ENCODE measurements at places on chromosomes 6 and 20. TPM values are rescaled to one million over a fixed set of nuclear protein-coding genes. Genes with fewer than 3 reads are reported as not detected.

GRCh38 chr6:158321960-158322359 lies 9.7 kb downstream of the TULP4 start:
- DNase-seq = no peak

Gene RNF217
- total RNA-seq = 2.1 TPM

DNA sequence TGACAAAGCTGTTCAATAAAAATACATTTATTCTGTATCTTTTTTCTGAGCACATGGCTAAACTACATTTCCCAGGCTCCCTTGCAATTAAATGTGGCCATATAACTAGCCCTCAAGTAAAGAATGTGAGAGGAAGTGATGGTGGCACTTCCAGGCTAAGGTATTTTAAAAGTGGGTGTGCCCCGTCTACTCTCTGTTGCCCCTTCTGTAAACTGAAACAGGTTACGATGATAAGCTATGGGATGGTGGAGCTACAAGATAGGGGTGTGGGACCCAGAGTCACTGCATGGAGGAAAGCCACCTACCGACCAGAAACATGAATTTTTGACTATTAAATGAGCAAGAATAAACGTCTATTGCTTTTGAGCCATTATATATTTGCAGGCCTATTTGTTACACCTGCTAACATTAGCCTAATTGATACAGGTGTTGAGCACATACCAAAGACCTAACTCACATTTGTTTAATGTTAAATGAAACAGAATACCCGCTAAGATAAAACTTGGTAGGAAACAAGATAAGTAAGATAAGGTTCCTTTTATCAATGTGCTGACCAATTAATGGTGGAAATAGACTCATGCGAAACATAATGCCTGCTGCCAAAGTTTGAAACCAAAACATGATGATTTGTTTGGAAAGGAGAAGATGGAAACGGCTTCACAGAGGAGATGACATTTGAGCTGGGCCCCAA lies 3.1 kb downstream of the FYN start:
- DNase-seq = no peak

DNA sequence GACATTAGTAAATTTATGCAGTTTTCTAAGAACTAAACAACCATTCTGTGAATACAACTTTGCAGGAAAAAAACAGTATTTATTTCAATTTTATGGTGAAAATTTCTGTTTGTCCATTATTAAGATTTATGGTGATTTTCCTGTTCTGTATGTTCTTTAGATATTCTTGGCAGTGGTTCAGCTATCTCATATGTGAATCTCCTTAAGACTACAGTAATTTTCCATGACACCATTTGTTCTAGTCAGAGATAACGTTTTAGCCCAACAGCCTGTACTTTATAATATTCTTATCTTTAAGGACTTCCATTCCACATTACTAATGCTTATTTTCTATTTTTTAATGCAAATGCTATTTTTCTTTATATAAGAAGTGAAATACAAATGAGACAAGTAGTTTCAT lies 504.0 kb downstream of the RFPL4B start:
- DNase-seq = no peak

Gene TRIM27
- 63.1 TPM for total RNA-seq

DNA sequence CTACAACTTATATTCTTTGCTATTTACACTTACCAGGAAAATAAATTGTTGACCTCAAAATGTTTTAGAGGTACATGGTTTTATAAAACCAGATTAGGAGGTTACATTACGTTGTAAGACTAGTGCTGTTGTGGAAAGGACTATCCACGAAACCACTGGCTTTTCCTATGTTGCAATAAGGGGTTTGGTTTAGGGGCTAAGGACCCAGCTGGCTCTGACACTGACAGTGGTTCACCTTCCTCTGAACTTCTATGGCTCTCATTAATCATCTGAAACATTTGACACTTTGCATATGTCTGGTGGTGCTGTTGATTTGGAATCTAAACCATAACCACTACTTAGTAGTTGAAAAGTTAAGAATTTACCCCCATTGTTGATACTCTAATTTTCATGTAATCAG lies 186.7 kb downstream of the NKAIN2 start:
- no peak for DNase-seq

DNA sequence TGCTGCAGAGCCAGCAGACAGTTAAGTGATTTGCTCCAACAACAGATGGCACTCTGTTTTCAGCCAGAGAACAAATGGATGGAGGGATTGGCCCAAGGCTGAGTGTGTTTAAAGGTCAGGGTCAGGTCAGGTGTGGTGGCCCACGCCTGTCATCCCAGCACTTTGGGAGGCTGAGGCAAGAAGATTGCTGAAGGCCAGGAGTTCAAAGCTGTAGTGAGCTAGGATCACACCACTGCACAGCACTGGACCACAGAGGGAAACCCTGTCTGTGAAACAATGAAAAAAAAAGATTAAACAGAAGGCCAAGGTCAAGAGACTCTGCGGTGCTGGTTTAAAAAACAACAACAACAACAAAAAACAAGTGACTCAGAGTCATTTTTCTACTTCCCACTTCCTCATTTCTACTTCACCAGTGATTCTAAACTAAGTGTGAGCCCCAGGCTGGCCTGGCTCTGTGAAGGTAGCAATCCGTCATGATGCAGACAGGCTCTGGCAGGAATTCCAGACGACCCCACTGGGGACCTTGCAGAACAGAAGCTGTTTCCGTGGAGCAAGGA lies 42.5 kb upstream of the ARMC2 start:
- no peak for DNase-seq

DNA sequence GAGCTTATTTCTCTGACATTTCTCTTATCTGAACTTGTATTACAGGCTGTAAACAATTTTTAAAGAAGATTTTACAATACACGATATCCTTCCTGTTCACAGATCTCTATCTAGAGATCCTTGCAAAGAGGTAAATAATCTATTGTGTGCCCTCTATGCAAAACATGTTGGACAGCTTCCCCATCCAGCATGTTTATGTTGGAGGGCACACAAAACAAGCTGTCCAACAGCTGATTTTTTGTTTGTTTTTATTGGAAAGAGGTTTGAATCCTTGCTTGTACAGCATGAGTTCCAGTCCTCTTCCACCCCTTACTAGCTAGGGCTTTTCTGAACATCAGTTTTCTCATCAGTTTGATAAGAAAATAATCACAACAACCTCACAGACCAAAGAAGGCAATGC lies 62.3 kb upstream of the SYNDIG1 start:
- no peak for DNase-seq

DNA sequence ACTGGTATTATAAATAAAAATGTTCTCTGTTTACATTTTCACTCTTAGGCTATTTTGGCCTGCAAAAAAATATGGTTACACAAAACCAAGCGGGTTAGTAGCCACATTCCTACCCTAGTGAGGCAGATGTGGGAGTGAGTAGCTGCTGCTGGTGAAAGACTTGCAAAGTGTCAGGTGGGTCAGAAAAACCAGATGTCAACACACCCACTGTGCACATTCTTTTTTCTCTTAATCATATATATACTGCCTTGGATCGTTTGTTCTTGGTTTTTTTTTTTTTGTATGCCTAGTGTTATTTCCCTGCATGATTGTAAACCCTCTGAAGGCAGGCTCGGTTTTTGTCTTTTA lies 68.0 kb upstream of the TFB1M start:
- no peak for DNase-seq

Gene EFCAB8
- total RNA-seq = 0.94 TPM

DNA sequence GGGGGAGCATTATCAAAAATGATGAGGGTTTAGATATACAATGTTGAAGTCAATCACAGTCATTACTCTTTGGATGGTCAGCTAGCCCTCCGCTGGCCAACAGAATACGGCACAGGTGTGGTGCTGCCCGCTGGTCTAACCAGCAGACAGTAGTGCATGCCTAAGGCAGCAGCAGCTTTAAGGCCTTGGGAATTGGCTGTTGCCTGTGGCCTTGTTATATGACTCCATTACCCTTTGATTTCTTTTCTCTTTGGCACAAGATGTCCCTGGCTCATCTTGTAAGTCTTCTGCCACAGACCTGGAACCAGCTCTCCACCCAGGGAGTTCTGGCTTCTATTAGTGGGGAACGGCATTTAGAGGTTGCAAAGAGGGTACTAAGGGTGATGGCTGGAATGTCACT lies 110.2 kb downstream of the WDR27 start:
- DNase-seq = no peak

DNA sequence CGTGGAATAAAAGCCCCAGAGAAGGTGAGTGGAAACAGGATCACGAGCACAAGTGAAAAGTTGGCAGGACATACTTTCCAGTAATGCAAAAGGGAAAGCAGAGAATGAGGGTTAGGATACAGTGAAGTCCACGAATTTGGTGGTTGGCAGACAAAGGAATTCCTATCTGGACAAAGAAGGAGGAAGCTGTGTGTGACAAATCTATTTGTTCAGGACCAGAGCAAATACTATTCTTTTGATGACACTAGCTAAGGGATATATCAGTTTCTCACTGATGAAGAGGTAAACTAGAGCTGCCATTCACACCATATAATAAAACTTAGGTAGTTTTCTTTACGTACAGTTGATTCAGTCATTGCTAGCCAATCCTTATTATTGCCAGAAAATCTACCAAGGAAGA lies 156.8 kb upstream of the GRIK2 start:
- no peak for DNase-seq

Gene ADA
- 103 TPM for total RNA-seq

Gene HLA-DOA
- total RNA-seq = 1.5 TPM

Gene KIAA1755
- not detected for total RNA-seq

DNA sequence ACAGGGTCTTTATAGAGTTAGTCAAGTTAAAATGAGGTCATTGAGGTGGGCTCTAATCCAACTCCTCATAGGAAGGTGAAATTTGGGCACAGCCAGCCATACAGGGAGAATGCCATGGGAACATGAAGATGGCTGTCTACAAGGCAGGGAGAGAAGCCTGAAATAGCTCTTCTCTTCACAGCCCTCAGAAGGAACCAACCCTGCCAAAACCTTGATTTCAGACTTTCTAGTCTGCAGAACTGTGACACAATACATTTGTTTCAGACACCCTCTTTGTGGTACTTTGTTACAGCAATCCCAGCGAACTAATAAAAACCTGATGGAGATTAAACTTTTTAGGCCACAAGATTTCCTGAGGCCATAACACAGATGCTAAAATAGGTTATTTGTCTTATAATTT lies 43.1 kb upstream of the HECA start:
- no peak for DNase-seq

DNA sequence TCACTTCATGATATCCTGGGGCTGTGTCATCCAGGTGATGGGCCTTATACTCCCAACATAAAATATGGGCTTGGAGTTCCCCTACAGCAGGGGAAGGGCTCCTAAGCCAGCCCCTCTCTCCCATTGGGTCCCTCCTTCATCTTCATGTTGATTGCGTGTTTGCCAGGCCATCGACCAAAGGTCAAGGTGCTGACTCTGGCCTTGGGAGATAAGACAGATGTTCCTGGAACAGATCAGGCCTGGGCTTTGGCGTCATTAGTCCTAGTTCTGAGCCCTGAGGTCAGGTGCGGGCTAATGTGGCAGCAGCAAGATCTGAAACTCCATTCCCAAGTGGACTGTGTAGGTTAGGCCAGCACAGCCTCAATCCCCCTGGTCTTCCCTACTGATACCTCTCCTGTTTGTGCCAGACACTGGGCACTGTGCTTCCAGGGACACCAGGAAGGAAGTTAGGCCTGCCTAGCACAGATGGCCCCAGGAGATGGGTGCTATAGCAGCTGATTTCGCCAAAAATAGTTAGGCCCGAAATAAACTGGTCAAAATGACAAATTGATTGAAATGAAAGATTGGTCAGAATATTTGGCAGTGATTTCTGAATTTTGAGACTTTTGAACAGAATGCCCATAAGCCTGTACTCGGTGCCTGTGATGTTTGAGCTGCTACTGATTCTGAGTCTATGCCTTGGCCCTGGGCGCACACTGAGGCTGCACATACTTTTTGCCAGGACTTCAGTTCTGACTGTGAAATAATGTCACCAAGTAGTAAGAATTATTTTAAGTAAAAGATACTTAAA lies 28.8 kb downstream of the EPB41L1 start:
- DNase-seq = no peak

GRCh38 chr20:46359233-46359751 lies 47.1 kb downstream of the ELMO2 start:
- no peak for DNase-seq

GRCh38 chr20:43198607-43199006 lies 8.9 kb upstream of the PTPRT start:
- no peak for DNase-seq

DNA sequence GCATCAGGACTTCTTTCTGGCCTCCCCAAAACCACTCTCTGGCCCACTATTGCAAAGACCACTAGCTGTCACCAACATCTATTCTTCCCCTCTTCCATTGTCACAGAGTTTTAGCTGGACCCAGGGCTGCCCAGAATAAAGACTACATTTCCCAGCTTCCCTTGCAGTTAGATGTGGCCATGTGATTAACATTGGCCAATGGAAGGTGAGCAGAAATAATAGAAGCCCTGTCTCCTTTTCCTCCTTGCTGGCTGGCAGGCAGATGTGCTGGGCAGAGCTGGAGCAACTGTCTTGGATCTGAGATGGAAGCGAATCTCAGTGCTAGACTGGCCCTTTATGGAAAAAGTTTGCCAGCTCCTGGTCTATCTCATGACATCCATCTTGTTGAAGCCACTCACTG lies 97.0 kb downstream of the KCNB1 start:
- DNase-seq = peak; percentile 8

- no peak for DNase-seq
Measured at GRCh38 chr20:58593880-58594638, 57.0 kb upstream of the STX16 start.

DNA sequence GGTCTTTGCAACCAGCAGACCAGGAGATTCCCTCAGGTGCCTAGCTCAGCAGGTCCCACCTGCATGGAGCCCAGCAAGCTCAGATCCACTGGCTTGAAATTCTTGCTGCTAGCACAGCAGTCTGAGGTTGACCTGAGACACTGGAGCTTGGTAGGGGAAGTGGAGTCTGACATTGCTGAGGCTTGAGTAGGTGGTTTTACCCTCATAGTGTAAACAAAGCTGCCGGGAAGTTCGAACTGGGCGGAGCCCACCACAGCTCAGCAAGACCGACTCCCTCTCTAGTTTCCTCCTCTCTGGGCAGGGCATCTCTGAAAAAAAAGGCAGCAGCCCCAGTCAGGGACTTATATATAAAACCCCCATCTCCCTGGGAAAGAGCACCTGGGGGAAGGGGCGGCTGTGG lies 34.3 kb downstream of the PRSS35 start:
- DNase-seq = peak; percentile 8

- DNase-seq = no peak
Measured at GRCh38 chr6:25173951-25174474, 105.2 kb upstream of the CARMIL1 start.

Gene CALHM6
- 7.7 TPM for total RNA-seq

DNA sequence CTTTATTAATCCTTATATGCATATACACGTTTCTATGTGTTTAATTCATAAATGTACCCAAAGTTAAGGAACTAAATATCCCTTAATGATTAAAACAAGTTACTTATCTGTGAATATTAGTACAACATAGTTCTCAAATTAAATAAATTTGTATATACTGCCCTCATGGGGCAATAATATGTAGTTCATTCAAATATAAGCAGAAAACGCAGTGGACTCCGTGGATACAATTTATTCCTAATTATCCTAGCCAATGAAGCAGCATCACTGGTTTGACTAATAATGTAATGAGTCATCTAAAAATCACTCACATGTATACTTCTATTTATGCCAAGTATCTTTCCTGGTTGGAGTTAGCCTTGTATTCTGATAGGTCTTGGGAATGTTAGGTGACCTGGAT lies 111.6 kb downstream of the TBC1D32 start:
- no peak for DNase-seq

Gene RNF144B
- total RNA-seq = 1.3 TPM

GRCh38 chr6:141783585-141783984 lies 349.1 kb upstream of the GJE1 start:
- DNase-seq = no peak

- DNase-seq = no peak
Measured at GRCh38 chr6:28335040-28335563, 846 bp downstream of the ZSCAN31 start.

Measured in activated CD4-positive, alpha-beta T cell treated with anti-CD3 and anti-CD28 coated beads, Interleukin-2, amount 10 ng/mL, durations not matched to agents 7 days and 5 days (primary cell).